Stimulated activated naive CD8-positive, alpha-beta T cell treated with anti-CD3 and anti-CD28 coated beads, Interleukin-15, Interleukin-2, amounts not matched to agents 100 U/mL and 50 U/mL, for 24 hours (primary cell): ENCODE measurements at places on chromosomes 1 and 21.

DNA sequence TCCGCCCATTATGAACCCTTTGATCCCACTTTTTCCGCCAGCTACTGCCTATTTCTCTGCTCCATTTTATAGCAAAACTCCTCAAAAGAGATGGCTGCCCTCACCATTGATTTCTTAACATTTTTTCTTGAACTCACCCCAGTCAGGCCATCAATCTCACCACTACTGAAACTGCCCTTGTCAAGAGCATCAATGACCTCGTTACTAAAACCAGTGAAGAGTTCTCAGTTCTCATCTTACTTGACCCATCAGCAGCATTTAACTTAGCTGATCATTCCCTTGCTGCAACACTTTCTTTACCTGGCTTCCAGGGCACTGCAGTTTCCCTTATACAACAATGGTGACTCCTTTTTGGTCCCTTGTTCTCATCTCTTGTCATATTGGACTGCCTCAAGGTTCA is 35.2 kb upstream of the FASLG start:
- DNase-seq = no peak

DNA sequence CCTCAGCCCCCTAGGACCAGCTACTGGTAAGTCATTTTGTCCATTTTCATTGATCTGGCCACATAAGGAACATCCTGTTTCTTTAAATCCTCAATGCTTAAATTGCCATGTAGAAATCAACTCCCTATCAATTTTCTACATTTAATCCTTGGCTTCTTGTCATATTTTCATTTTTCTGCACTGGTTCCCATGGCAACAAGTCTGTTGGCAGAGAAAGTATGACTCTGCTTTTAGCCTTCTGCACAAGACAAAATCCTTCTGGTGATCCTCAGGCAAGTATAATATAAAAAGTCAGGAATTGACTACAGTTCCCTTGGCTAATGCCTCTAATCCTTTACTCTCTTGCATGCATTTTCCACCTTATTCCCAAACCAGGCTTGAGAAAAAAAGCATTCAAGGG is 65.0 kb downstream of the LRRC40 start:
- DNase-seq = no peak

DNA sequence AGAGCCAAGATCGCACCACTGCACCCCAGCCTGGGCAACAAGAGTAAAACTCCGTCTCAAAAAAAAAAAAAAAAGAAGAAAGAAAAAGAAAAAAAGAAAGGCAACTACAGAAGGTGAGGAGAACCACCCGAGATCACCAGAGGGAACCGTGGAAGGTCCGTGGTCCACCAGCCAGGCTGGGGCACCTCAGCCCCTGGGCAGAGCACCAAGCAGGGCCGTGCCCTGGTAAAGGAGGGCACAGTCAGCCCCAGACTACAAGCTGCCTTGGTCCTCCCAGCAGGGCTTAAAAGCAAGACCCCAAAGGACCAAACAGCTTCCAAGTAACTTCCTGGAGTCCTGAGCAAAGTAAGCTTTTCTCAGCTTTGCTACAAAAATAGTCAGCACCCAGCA is 8.8 kb upstream of the SAMD11 start:
- DNase-seq = peak; percentile 1

DNA sequence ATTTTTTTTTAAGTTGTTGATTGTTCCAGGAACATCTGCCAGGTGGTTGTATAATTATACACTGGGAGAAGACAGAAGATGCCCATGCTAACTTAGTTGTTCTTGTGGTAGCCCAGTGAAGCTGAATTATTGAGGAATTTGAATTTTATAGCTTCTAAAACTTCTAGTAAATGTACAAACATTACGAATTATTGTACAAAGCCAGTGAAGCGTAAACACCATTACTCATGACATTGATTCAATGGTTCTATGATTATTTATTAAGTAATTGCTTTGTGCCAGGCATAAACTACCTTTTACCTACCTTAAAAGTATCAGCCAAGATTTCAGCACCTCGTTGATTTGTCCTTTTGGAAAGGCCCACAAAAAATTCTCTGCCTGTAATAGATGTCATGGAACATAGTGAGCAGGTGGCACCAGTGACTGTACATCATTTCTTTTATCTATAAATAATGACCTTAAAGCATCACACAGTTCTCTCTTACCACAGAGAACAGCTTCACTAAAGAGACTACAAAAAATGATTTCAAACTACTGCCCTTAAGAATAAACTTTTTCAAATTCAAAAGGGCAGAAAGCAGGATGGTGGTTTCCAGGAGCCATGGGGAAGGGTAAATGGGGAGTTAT is 74.9 kb upstream of the BCL10 start:
- no peak for DNase-seq

- DNase-seq = no peak
These were observed 5.2 kb upstream of the ERRFI1 start for GRCh38 chr1:8031176-8031785.

DNA sequence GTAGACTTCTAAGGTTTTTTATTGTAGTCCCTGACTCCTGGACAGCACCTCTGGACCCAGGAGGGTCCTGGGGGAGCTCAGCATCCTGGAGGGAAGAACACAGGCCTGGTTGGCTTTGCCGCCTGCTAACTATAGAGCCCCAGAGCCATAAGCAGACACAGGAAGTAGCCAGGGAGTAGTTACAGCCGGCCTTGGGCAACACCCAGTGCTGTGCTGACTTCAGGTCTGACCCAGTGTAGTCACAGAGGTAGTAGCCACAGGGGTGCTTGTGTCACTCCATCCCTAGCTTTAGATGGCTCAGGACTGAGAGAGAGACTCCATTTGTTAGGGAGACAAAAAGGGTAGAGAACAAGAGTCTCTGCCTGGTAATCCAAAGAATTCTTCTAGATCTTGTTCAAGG is 21.9 kb downstream of the MCOLN2 start:
- no peak for DNase-seq

GRCh38 chr1:147717706-147718097 is 42.7 kb downstream of the GJA5 start:
- no peak for DNase-seq

DNA sequence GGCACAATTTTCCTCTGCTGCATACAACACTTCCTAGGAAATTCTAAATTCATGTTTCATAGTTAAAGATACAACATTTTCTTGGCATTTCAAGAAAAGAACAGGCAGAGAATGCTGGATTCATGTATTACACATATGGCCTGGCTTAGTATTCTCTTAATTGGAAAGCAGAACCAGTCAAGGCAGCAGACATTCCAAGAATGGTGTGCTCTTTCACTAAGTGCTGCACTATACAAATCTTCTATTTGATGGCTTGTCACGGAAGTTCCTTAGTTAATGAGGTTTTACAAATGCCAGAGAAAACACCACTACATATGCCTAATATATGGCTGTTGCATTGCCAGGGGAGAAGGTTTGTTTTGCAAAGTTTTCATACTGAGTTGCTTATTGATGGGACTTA is 80.8 kb upstream of the DYNLT5 start:
- DNase-seq = no peak

- DNase-seq = no peak
These were observed 184.0 kb downstream of the CDC7 start for GRCh38 chr1:91684481-91685196.

GRCh38 chr1:10530756-10531495 is 56.2 kb downstream of the PEX14 start:
- DNase-seq = no peak

GRCh38 chr1:26538480-26539412 is 9.2 kb downstream of the RPS6KA1 start:
- DNase-seq = peak; percentile 70

DNA sequence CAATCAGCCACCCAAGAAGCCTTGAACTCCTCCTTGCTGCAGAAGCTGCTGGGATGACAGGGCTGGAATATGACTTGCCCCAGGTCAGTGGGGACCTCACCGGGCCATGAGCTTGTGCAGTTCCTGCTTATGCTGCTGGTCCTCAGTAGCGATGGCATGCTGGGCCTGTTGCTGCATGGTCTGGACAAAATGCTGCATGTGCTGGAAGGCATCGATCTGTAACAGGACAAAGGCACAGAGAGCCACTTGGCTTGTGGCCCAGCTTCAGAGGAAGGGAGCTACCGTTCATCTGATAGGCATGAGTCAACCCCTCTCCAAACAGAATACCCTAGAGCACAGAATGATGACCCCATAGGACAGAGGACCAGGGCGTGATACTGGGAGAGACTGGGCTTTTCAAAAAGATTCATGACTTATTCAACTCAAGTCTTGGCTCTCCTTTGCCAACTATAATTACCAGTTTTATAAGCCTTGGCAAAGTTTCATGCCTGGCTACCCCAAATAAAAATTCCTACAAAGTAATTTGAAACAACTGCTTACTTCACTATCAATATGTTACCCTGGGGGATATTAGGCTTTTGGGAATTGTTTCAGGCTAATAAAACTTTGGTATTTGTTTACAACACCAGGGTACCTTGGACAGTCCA is 34.7 kb upstream of the EXOSC10 start:
- no peak for DNase-seq

DNA sequence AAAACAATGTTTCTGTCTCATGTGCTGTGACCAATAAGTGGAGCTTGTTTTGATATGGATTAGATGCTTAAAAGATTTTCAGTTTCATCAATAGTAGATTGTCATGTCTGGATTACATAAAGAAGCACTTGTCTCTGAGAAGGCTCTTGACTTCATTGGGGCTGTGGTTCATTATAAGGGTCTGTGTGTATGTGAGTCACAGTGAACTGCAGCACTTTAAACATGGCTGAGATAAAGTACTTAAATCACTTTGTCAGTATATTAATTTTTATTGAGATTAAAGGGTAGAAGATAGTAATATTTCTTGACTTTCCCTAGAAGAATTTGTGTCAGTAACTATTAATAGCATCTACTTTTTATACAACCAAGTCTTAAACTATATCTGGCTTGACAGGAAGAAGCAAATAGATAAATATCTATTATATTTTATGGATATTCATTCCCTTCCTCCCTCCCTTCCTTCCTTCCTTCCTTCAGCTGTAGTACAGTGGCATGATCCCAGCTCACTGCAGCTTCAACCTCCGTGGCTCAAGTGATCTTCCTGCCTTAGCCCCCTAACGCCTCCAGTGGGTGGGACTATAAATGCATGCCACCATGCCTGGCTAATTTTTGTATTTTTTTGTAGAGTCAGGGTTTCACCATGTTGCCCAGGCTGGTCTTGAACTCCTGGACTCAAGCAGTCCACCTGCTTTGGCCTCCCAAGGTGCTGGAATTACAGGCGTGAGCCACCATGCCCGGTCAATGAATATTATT is 48.8 kb downstream of the ZFYVE9 start:
- DNase-seq = no peak

GRCh38 chr21:24424776-24425175 is 1182.5 kb downstream of the MRPL39 start:
- DNase-seq = no peak

DNA sequence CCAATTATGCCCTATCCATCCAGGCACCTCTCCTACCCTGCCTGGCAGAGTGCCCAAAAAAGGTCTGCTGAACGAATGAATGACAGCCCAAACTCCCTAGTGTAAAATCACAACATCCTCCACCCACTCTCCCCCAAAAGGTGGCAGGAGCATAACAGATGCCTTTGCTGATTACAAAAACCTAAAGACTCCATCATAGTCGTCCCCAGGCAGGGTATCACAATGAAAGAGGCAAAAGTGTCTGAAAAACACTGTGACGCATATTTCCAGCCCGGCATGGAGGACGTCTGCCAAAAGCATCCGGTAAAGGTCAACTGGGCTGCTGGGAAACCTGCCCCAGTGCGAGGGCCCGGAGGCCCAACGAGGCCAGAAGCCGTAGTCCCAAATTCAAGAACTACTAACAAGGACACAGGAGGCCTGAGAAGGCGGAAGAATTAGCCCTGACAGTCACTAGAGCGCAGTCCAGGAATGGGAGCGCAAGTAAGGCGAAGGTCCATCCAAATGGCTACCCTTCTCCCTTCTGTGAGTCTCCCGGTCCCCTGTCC is 576 bp downstream of the SMIM12 start:
- DNase-seq = peak; percentile 48

- DNase-seq = no peak
These were observed 2.2 kb downstream of the NFIA start for GRCh38 chr1:61084491-61085031.

GRCh38 chr1:207397525-207397926 is 56.6 kb upstream of the CR2 start:
- no peak for DNase-seq

DNA sequence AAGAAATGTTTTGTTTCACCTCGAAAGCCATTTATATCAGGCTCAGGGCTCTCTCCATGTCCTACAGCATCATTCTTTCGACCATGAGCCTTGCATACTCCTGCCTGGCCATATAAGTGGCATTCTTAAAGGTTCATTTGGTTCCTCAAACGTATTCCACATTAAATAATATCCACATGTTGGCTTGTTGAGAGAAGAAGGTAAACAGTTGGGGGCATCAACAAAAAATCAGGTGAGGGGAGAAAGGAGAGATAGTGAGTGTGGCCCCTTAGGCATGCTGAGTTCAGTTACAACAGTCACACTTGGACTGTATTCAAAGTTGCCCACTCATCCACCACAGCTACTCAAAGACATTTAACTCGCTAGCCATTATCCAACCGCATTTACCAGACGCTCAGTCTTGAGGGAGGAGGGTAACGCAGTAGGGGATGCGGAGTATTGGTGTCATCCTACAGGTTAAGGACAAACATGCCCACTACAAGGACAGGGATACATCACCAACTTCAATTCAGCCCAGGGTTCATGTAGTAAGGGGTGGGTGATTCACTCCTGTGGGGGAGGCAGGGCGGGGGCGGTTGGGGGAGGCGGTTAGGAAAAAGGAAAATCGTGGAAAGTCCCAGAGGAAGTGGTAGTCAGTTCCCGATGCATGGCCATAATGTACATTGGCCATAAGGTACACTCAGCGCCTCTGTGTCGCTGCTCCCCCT is 1.4 kb downstream of the ZNF697 start:
- DNase-seq = no peak
